ENCODE measurements at places on chromosomes 3 and 15.

DNA sequence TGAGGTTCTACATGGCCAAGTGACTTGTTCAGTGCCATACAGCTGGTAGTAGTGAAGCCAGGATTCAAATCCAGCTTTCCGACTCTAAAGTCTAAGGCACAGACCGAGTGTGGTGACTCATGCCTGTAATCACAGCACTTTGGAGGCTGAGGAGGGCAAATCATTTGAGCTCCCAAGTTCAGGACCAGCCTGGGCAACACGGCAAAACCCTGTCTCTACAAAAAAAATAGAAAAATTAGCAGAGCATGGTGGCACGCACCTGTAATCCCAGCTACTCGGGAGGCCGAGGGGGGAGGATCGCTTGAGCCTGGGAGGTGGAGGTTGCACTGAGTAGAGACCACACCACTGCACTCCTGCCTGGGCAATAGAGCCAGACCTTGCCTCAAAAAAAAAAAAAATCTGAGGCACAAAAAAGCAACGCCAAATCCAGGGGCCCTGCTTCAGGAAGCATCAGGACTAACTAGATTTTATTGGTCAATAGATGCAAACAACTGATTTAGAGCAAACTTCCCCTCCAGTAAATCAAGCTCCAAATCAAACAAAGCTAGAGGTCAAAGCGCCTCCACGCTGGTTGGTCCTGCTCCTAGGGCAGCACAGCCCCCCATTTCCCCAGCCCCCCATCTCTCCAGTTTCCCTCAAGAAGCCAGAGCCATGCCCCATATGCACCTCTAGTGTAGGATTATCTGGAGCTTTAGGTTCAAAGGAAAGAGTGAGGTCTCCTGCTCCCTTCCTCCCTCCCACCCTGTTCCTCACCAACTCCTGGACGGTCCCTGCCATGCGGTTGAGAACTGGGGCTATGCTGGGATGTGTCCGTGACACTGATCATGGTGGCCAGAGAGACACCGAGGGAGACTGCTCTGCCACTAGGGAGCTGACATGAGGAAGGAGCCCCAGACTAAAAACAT, 2.9 kb upstream of the TNK2 start:
- DNase-seq: no peak

- DNase-seq: no peak
These were observed 21.4 kb downstream of the ALDH1L1 start for GRCh38 chr3:126158912-126159454.

- no peak for DNase-seq
These were observed 10.9 kb downstream of the CA12 start for GRCh38 chr15:63370764-63371163.

DNA sequence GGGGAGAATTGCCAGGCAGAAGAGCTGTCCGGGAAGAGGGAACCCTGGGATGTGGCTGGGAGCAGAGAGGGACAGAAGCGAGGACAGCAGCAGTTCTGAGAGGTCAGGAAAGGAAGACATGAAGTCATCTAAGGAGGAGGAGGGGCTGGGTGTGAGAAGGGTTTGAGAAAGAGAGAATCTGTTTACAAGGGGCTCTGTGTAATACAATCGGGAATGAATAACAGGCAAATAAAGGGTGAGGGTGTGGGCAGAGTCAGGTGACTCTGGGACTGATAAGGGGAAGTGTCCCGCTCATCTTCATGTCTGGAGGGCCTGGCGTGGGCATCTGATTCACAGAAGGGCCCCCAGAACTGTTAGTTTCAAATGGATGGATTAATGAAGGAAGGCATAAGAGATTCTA, 191.3 kb downstream of the XXYLT1 start:
- DNase-seq: no peak

- no peak for DNase-seq
These were observed 29.8 kb downstream of the NRG4 start for GRCh38 chr15:75982468-75982867.

GRCh38 chr3:42214064-42214463, 51.9 kb downstream of the CCK start:
- no peak for DNase-seq

DNA sequence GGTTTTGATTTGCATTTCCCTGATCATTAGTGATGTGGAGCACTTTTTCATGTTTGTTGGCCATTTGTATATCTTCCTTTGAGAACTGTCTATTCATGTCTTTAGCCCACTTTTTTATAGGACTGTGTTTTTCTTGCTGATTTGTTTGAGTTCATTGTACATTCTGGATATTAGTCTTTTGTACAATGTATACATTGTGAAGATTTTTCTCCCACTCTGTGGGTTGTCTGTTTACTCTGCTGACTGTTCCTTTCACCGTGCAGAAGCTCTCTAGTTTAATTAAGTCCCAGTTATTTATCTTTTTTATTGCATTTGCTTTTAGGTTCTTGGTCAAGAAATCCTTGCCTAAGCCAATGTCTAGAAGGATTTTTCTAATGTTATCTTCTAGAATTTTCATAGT, 91.1 kb upstream of the ATP11B start:
- DNase-seq: no peak

GRCh38 chr15:90683371-90683770, 33.8 kb upstream of the BLM start:
- no peak for DNase-seq

DNA sequence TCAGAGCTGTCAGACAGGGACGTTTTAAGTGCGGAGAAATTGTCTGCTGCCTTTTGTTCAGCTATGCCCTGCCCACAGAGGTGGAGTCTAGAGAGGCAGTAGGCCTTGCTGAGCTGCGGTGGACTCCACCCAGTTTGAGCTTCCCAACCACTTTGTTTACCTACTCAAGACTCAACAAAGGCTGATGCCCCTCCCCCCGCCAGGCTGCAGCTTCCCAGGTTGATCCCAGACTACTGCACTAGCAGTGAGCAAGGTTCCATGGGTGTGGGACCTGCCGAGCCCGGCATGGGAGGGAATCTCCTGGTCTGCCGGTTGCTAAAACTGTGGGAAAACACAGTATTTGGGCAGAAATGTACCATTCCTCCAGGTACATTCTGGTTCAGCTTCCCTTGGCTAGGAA, 282.1 kb downstream of the VGLL3 start:
- no peak for DNase-seq

DNA sequence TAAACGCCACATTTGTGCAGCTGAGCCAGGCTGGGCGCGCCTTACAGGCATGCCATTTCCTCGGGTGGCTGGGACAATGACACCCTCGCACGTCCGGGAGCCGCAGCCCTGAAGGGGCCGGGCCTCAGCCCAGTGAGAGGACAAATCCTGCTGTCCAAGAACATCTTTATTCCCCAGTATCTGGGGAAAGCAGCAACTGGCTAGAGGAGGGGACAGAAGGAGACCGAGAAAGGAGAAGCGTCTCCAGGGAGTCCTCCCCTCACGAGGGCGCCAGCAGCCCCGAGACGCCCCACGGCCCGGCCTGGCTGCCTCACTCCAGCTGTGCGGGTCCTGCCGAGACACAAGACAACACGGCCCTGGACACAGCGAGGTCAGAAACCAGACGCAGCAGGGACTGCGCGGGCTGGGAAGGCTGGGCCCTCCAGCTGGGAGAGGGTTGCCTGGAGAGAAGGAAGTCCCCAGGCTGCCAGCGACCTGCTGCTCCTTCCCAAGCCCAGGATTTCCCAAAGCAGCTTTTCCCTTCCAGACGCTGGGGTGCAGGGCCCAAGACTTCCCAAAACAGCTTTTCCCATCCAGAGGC, 130.2 kb downstream of the CHSY1 start:
- no peak for DNase-seq

DNA sequence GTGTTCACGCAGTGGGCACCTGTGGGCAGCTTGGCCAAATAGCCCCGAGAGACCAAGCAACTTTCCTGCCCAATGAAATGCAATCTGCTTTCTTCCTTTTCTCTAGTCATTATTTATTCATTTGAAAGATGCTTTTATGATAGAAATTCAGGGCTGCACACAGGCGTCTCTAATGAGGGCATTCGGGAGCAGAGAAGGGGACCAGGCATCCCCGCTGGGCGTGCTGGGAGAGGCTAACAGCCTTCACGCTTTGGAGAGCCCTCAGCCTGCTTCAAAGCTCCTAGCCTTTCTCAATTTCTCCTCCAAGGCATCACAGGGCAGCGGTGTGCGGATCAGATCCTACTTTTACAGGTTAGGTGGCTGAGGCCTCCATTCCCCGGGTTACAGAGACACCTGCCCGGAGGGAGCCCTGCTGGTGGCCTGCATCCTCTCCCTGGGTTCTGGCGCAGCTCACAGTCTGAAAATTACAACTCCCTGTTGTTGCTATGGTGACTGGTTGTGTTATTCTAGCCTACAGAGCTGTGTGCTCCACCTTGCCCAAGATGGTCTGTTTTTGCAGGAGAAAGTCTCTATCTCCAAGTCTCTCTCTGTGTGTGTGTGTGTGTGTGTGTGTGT, 21.8 kb upstream of the KLF13 start:
- DNase-seq: no peak

DNA sequence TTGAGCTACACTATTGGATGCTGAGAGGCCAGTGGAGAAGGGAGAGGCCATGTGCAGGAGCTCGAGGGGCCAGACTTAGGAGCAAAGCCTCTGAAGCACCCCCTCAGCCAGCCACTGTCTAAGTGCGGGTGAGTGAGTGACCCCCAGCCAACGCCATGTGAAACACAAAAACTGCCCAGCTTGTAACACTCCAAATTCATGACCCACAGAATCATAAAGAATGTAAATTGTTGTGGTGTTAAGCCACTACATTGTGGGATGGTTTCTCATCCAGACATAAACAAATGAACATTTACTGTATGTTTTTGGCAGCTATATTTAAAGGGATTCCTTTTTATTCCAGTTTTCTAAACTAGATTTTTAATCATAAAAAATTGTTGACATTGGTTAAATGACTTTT, 27.2 kb upstream of the TMEM158 start:
- no peak for DNase-seq

DNA sequence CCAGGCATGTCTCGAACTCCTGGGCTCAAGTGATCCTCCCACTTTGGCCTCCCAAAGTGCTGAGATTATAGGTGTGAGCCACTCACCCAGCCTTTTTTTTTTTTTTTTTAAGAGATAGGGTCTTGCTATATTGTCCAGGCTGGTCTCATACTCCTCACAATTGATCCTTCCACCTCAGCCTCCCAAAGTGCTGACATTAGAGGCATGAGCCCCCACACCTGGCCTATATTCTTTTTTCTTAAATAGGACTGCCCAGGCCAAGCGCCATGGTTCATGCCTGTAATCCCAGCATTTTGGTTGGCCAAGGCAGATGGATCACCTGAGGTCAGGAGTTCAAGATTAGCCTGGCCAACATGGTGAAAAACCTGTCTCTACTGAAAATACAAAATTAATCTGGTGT, 12.5 kb downstream of the NR1I2 start:
- no peak for DNase-seq

GRCh38 chr3:190414297-190414696, 26.3 kb downstream of the CLDN16 start:
- DNase-seq: no peak

DNA sequence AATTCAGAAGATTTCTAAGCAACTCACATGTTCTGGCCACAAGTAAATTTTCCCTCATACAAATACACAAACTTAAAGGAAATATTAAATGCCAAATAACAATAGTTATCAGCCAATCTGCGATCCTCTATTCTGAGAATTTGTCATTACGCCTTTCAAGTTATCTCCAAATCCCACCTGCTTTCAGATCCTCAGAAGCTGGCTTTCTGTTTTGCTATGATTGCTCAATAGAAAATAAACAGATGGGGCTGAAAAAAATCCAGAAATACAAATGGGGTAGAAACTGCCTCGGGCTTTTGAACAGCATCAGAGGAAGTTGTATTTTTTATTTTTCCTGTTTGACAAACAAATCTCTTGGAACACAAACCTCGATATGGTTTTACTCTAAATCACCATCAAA, 74.0 kb upstream of the CNTN4 start:
- DNase-seq: no peak

- no peak for DNase-seq
These were observed 35.0 kb upstream of the HES1 start for GRCh38 chr3:194100856-194101390.

DNA sequence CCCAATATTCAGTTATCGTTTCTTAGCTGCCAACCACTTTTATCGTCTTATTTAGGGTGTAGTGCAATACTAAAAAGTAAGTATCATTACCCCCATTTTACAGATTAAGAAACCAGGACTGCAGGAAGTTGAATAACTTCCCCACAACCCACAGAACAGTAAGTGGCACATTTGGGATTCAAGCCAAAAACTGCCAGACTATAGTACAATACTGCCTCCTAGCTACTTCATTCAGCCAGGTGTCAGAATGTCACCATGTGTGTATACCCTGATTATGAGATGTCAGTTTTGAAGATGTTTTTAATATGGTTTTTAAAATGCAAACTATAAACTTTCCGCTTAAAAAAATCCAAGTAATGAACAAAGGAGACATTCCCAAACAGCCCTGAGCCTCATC, 74.2 kb upstream of the PROK2 start:
- no peak for DNase-seq

DNA sequence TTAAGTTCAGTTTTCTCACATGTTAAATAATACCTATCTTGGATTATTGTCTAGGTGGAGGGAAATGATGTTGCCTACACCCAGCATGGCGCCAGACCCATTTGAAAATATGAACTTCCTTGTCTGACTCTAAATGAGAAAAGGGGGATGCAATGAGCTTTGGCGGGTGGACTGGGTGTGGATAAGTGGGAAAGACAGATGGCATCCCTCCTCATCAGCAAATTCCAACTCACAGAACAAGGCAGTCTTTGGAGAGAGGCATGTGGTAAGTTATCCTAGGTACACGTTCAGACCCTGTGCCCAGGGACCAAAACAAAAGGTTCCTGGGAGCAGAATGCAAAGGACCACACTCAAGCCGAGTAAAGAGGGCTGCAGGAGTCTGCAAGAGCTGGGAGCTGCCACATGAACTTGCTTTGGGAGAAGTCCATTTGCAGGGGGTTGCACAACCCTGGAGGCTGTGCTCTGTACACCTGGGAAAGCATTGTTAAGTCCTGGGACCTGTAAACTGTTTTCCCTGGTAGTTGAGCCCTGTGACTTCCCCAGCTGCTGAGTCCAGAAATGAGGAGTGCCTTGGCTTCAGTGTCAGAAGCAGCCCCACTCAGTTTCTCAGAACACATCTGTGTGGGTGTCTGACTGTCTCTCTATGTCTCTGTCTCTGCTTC, 102.3 kb upstream of the TPM1 start:
- DNase-seq: no peak

DNA sequence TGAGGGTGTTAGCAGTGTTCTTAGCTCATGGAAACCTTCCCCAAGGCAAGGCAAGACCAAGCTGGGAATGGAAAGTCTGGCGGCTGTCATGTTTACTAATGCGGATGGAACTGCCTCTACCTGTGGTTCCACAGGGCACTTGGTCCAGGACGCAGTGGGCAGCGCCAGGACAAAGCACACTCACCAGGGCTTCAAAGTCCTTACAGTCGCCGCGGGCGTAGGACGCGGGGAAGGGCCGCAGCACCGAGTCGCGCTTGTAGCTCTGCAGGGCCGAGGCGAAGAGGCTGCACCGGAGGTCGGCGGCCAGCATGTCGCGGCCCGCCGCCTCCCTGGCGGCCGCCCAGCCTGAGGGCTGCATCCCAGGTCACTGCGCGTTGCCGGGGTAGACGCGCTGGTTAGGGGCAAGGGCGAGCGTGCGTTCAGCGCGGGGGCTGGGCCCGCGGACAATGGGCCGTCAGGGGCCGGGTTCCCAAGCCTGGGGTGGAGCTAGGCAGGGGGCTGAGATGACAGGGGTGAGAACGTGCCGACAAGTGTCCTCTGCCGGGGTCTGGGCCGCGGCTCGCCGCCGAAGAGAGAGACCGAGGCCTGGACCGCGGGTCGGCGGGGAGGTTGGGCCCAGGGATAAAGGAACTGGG, 497 bp downstream of the PARP16 start:
- no peak for DNase-seq

Data from hypothalamus (tissue), 51 donors.